ENCODE measurements at places on chromosomes 4 and X. TPM values are rescaled to one million over a fixed set of nuclear protein-coding genes. Genes with fewer than 3 reads are reported as not detected.

ACE2 gene
- 0.44 TPM for polyA plus RNA-seq

UGT2B17 gene
- not detected for polyA plus RNA-seq

TRPC5OS gene
- not detected for polyA plus RNA-seq

UGT8 gene
- not detected for polyA plus RNA-seq

ZDHHC15 gene
- 0.20 TPM for polyA plus RNA-seq

MAGEE2 gene
- not detected for polyA plus RNA-seq

CXCL5 gene
- polyA plus RNA-seq = not detected

ADAMTS3 gene
- not detected for polyA plus RNA-seq

RS1 gene
- not detected for polyA plus RNA-seq

TKTL2 gene
- not detected for polyA plus RNA-seq

UNC5C gene
- not detected for polyA plus RNA-seq

STOX2 gene
- polyA plus RNA-seq = 0.01 TPM

PPP2R2C gene
- 7.0 TPM for polyA plus RNA-seq

ELF4 gene
- 3.2 TPM for polyA plus RNA-seq

CT45A10 gene
- polyA plus RNA-seq = not detected

SYNPO2 gene
- polyA plus RNA-seq = not detected

SLC49A3 gene
- 0.17 TPM for polyA plus RNA-seq

ZBTB49 gene
- 3.7 TPM for polyA plus RNA-seq

MAGEA2 gene
- 0.05 TPM for polyA plus RNA-seq

Data from HepG2 (cell line).